ENCODE measurements at places on chromosomes 1 and 21.

DNA sequence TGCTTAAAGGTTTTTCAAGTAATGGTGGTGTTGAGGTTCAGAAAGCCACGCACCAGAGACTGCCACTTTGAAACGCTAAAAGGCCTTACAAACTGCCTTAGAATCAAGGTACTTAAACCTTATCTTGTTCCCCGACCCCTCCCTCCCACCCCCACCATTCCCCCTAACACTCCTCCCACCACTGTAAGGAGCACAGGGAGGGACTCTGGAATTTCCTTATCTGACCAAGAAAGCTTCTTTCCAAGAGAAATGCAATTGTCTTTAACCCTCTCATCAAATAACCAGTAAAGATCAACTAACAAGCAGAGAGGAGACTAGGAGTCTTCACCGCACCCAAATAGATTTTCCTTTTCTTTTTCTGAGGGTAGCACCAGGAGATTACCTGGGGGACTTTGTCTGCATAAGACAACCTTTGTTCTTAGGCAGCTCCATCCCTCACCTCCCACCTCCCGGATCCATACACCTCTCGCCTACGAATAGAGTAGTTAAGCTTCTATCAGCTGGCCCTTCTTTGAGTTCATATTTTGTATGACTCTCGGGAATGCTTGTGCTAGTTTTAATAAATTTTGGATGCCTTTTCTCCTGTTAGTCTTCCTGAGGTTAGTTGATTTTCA, 137.7 kb upstream of the ADGRL2 start:
- no peak for ATAC-seq

DNA sequence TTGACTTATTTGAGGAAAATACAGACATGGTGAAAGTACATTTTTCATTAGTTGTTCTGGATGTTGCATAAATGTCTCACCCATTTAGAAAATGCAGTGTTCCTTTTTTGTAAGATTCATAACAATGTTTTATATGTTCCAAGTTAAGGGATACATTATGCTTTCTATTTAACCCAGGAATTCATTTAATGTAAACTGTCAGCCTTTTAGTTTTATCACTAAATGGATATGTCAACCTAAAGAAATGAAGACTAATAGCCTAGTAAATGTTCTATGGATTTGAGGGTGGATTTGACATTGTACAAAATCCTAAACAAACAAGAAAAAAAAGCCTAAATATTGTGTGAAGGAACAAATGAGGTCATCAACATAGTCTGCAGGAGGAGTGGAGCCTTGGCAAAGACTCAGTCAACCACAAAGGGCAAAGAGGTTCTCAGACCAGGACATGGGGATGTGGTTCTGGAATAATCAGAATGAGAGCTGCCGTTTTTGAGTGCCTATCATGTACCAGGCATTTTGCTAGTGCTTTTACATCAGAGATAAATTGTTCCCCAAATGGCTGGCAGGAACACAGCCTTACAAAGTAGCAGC, 8.8 kb upstream of the INSL5 start:
- no peak for ATAC-seq

DNA sequence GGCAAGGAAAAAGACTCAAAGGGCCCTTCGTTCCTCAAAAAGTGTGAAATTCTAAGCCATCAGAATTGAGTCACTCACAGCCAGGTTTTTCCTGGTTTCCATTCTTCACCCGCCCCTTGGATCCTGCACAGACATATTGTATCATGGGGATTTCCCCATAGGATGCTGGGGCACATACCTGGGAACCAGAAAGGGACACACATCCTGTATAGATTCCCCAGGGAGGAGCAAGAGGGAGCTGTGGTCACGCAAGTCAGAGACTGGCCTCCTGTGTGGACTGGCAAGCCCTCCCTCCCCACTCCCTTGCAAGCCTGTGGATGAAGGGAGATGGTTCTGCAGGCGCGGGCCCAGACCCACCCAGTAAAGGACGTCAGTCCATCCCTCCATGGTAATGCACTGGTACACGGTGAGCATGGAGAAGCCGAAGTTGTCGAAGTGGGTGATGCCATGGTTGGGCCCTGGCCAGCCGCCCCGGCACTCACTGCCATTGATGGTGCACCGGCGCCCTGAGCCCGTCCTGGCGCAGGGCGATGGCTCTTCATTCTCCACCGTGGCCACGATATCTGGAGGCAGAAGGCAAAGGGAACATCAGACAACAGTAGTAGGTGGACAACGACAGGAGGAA, 23.2 kb downstream of the CACNA1S start:
- no peak for ATAC-seq

DNA sequence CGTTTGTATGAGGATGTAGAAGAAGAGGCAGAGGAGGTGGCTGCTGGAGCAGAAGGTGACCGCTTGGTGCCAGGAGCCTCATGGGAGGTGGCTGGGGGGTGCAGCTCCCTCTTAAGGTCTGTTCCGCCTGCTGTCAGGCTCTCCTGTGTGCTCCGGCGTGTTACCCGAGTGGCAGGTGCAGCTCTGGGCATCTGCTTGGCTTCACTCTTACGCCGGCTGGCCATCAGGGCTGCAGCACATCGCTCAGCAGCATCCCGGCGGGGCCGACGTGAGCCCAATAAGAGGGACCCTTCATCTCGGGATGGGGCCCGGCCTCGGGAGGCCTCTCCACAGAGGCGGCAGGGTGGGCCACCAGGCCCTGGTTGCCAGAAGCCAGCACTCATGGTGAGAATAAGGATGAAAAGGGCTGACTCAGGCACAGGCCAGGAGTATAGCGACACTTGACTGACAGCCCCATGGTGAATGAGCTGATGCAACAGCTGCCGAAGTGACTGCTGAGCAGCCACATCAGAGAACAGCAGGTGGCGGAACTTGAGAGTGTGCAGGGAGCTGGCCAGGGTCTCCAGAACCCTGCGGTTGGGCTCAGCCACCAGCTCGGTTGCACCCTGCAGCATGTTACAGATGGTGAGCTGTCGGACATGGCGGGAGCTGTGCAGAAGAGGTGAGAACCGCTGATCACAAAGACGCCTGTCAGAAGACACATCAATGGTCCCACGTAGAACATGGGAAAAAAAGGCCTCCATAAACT, 17.5 kb downstream of the LRRC41 start:
- peak; percentile 82 for ATAC-seq

GRCh38 chr1:43914576-43915525, 18.8 kb upstream of the ARTN start:
- no peak for ATAC-seq

DNA sequence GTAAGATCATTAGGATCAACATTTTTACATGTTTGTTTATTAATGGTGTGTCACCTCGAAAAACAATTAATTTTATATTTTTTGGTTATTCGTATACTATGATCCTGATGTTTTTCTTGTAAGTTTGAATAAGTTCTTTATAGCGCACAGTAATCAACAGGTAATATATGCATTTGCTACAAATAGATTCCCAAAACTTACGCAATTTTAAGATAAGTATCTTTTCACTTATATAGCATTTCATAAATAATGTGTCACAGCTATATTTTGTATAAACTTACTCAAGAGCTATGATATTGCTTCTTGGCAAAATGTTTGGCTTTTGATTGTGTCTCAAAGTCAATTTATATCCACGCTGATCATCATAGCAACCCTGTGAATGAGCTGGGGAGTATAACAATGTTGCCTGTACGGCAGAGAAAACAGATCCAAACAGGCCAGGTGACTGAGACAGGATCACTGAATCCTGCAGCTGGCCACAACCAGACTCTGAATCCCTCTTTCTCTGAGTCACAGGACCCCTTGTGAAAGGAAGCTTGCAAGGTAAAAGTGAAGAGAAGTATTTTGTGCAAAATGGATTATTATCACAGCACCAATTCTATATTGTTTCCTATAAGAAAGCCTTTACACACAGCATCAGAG, 48.6 kb downstream of the GNG12 start:
- ATAC-seq: peak; percentile 49

GRCh38 chr1:38073534-38074301, 27.1 kb upstream of the POU3F1 start:
- peak; percentile 74 for ATAC-seq

- no peak for ATAC-seq
These were observed 25.6 kb downstream of the ZYG11B start for GRCh38 chr1:52751589-52752483.

DNA sequence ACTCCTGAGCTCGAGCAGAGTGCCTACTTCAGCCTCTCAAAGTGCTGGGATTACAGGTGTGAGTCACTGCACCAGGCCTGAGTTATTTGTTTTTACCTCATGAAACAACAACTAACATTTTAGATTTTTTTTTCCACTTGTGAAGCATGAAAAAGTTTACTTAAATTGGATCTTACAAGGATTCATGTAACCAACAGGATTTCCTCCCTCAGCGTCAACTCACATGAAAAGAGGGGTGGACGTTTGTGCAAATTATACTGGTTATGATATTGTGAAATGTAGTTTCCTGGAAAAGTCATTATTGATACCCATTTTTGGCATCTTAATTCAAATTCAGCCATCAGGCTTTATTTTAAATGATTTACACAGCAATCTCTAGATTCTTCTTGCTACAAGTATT, 6.5 kb downstream of the CNST start:
- ATAC-seq: no peak

DNA sequence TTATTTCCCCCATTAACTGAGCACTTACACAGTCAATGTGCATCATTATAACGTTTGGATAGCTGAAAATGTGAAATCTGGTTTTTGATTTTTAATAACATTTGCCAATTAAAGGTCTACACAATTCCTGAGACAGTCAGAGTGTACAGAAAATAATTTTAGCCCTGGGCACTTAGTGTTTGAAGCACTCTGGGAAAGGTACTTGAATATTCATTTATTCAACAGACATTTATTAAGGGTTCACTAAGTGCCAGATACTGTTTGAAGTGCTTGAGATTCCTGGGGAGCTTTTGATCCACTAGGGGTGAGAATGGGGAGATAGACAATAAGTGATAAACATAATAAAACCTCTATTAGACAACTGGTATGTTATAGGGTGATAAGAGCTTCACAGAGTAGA, 141.8 kb downstream of the DISC1 start:
- ATAC-seq: no peak

- peak; percentile 59 for ATAC-seq
These were observed 59.1 kb downstream of the CAMK2N1 start for GRCh38 chr1:20426923-20427322.

GRCh38 chr1:11031624-11032262, 15.3 kb downstream of the MASP2 start:
- ATAC-seq: no peak

- ATAC-seq: peak; percentile 53
These were observed 165.5 kb upstream of the TMEM51 start for GRCh38 chr1:14987829-14988603.

- no peak for ATAC-seq
These were observed 53.1 kb upstream of the ATF3 start for GRCh38 chr1:212555426-212555825.

- no peak for ATAC-seq
These were observed 372.2 kb downstream of the PTBP2 start for GRCh38 chr1:97093741-97094140.

- ATAC-seq: no peak
These were observed 2.5 kb downstream of the ILDR2 start for GRCh38 chr1:166972826-166973225.

DNA sequence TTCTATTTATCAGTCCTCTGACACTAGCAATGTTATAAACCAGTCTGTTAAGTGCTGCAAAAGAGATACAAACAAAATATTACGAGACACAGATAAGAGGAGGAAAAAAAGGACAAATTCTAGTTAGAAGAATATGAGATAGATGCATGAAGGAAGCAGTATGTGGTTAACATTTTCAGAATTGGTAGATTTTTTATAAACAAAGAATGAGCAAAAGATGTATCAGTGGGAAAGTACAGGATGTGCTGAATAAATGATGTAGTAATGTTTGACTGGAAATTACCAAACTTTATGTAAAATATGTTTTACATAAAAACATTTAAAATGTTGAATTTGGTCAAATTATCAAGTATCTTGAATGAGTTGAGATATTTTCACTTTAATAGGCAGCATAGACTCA, 574.2 kb downstream of the NUF2 start:
- no peak for ATAC-seq

DNA sequence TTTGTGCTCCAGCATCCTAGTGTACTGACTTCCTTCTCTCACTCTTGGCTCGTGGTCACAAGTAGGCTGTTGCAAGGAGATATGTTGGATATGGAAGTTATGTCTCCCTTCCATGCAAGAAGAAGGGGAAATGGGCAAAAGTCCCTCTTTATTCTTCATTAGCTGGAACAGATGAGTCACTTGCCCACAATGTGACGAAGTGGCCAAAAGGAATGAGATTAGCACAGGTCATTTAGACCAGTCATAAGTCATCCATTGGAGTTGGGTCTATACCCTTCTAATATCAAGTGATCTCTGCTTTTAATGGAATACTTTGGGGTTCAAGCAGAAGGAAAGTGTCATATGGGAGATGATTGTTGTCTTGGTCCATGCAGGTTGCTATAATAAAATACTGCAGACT, 91.2 kb upstream of the NGF start:
- no peak for ATAC-seq

- ATAC-seq: no peak
These were observed 67.6 kb downstream of the POFUT2 start for GRCh38 chr21:45220071-45220481.

DNA sequence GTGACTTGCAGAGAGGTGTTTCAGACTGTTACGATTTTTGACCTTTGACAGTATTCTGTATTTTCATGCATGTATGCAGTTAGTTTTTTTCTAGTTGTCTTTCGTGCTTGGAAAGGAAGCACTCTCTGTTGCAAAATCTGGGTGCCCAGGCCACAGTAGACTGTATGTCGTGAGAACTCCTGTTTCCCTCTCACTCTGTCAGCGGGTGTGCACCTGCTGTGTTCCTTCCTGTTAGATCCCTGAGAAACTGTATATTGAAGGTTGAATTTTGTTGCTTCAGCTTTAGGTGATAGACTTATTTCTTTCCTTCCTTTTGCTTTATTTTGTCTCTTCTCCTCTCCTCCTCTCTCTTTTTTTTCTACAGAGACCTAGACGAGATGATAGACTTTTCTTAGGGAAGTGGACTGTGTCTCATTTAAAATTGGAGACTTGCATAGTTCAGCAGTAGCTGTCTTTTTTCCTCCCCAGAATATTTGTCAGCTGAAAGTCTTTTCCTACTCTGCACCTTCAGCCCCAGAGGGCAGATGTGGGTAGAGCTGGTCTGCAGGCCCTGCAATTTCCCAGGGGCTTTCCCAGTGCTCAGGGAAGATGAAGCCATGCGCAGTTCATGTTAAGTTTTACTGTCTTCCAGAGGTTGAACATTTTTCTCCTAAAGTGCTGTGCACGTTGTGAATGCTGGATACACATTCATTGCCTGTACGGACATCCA, 1.4 kb downstream of the TRAPPC10 start:
- no peak for ATAC-seq

DNA sequence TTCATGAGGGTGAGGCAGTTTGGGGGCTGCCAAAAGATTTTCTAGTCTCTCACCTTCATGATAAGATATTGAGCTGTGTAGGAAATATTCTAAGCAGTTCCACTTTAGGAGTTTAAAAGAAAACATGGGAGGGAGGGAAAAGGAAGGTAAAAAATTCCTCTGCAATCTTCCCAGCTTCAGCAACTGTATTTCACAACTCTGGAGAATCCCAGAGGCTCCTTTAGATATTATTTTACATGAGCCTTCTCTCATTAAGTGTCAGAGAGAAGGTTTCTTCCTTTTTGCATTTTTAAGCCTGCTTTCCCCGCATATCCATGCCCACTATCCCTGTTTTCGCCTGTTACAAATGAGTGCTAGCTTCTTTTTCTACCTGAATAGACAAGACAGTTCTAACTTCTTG, 289.4 kb downstream of the CHRM3 start:
- ATAC-seq: no peak

GRCh38 chr1:26353976-26354820, at the start of gene CRYBG2:
TSS of gene CRYBG2 (minus strand) at chr1:26354130. CDS start at chr1:26346657, 7,473 bp downstream.
- peak; percentile 23 for ATAC-seq

- peak; percentile 61 for ATAC-seq
These were observed 566 bp upstream of the PAQR7 start for GRCh38 chr1:25875856-25876692.

Measured in motor neuron (in vitro differentiated cells).